ENCODE measurements at places on chromosomes 3 and 15. TPM values are rescaled to one million over a fixed set of nuclear protein-coding genes. Genes with fewer than 3 reads are reported as not detected.
A peak's percentile ranks its signal among the peaks of the same experiment; 100 is the strongest.

DNA sequence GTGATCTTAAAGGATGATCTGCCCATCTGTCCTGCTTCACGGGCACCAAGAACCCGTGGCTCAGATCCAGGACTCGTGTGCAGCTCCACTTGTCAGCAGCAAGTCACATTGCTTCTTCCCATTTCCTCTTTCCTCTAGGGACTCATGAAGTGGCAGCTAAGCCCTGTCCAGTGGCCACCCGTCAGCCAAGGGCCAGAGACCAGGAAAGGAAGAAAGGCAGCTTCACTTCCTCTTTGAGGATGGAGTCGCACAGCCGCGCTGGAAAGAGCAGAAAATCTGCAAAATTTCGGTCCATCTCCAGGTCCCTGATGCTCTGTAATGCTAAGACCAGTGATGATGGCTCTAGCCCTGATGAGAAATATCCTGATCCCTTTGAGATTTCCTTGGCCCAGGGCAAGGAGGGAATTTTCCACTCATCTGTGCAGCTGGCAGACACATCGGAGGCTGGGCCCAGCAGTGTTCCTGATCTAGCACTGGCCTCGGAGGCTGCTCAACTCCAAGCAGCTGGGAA, 28.5 kb downstream of the IL16 start:
- DNase-seq, result no peak
- H3K4me3 ChIP-seq, result no peak overlapping the region
- no peaks in the 10 kb centered on the region for H3K4me1 ChIP-seq

Gene C3orf20
- total RNA-seq, result not detected

GRCh38 chr3:105915524-105915923, 46.7 kb upstream of the CBLB start:
- no peaks in the 10 kb centered on the region for H3K4me1 ChIP-seq
- DNase-seq, result no peak
- no peaks in the 10 kb centered on the region for H3K27me3 ChIP-seq
- H3K4me3 ChIP-seq, result no peak overlapping the region
- H3K27ac ChIP-seq, result no peak overlapping the region

Gene ROBO2
- 1.5 TPM for total RNA-seq

Gene PP2D1
- not detected for total RNA-seq

DNA sequence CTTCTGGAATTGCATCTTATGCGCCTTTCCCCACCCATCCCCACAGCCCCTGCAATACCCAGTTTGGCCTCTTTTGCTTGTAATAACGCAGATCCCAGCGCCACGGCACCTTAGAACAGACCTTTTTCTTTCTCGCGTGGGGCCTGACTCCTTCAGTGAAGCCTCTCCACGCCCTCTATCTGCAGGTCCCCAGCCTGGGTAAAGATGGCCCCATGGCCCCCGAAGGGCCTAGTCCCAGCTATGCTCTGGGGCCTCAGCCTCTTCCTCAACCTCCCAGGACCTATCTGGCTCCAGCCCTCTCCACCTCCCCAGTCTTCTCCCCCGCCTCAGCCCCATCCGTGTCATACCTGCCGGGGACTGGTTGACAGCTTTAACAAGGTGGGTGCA, 594 bp downstream of the CRELD1 start:
- H3K27ac ChIP-seq, result peak overlapping the region; percentile 80
- H3K27me3 ChIP-seq, result no peaks in the 10 kb centered on the region
- peaks cover 9% of the 10 kb centered on the region for H3K4me1 ChIP-seq
- DNase-seq, result peak; percentile 24
- peak overlapping the region; percentile 77 for H3K4me3 ChIP-seq

- no peak overlapping the region for H3K4me3 ChIP-seq
- no peaks in the 10 kb centered on the region for H3K27me3 ChIP-seq
- H3K27ac ChIP-seq, result no peak overlapping the region
Measured at GRCh38 chr3:153624310-153625030, 462.4 kb downstream of the RAP2B start.

DNA sequence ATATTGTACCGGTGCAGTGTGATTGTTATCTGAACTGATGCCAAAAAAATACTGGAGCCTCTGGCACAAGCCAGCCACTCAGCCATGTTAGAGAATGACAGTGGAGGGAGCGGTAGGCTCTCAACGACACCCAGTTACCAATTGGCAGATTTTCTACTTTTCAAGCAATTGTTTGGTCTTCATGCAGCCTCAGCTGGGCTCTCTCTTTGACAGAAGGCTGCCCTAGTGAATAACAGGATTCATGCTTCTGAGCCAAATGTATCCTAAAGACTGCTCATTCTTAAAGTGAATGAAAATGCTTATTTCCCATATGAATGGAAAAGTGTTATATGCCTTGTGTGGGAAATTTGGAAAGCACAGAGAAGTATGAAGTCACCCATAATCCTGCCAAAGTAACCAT, 261.2 kb upstream of the TRIM42 start:
- no peak overlapping the region for H3K27ac ChIP-seq
- peaks cover 8% of the 10 kb centered on the region for H3K4me1 ChIP-seq
- no peak overlapping the region for H3K4me3 ChIP-seq
- no peak for DNase-seq
- H3K36me3 ChIP-seq, result no peaks in the 10 kb centered on the region
- no peaks in the 10 kb centered on the region for H3K27me3 ChIP-seq

Gene TRIM71
- total RNA-seq, result 17.2 TPM

Gene HDC
- total RNA-seq, result not detected

DNA sequence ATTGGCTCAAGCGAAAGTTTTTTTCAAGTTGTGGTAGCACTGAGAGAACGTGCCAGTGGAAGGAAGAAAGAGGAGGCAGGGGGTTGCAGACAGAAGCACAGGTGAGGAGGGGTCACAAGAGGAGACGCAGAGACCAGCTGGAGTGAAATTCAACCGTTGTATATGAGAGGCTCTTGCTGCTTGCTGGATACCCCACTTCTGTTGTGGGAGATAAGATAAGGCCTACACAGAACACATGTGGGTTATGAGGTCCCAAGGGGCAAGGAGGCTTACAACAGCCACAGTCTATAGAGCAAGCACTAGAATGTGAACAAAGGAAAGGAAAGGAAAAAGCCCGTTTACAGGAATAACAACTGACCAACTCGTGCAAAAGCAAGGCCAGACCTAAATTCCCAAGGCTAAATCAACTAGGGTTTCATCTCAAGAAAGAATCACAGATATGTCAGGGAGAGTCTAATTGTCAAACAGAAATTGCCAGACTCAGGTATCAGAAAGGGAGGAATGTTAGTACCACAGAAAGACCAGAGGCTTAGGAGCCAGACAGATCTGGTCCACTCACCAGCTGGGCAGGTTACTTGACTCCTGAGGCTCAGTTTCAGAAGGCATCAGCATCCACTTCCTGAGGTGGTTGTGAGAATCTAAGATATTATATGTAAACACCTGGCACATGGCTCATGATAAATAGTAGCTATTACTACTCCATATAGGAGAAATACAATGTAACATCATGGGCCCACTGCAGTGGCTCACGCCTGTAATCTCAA, 60.9 kb downstream of the MSL2 start:
- DNase-seq, result no peak
- no peaks in the 10 kb centered on the region for H3K36me3 ChIP-seq
- no peaks in the 10 kb centered on the region for H3K4me1 ChIP-seq
- H3K4me3 ChIP-seq, result no peak overlapping the region
- no peaks in the 10 kb centered on the region for H3K27me3 ChIP-seq
- H3K27ac ChIP-seq, result no peak overlapping the region

DNA sequence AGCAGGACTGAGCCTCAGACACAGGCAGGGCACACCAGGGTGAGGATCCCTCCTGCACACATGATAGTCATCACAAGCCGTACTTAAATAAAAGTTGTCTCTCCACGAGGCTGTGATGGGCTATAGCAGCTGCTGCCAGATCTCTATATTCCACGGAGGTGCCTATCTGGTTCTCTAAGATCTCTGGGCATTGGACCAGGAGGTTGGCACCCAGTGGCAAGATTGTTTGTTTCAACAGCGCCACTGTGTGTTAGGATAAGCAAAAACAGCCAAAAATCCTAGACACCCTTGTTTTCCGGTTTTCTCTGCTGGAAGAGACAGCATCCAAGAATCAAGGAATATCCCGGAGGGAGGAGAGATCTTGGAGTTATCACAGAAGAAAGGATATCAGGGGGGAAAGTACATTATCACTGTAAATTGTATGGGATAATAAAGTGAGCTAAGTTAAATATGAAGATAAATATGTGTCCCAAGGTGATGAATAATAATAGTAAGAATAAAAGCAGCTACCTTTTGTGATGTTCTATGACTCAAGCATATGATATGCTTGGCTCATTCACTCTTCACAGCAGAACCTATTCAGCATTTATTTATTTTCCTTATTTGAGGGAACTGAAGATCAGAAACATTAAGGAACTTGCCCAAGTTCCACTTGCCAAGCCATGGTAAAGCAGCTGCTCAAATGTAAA, 90.6 kb upstream of the AKAP13 start:
- H3K4me3 ChIP-seq, result no peak overlapping the region
- H3K27me3 ChIP-seq, result no peaks in the 10 kb centered on the region
- H3K4me1 ChIP-seq, result peaks cover 4% of the 10 kb centered on the region
- no peaks in the 10 kb centered on the region for H3K36me3 ChIP-seq
- no peak overlapping the region for H3K27ac ChIP-seq

Gene GOLGA8O
- total RNA-seq, result 1.2 TPM

DNA sequence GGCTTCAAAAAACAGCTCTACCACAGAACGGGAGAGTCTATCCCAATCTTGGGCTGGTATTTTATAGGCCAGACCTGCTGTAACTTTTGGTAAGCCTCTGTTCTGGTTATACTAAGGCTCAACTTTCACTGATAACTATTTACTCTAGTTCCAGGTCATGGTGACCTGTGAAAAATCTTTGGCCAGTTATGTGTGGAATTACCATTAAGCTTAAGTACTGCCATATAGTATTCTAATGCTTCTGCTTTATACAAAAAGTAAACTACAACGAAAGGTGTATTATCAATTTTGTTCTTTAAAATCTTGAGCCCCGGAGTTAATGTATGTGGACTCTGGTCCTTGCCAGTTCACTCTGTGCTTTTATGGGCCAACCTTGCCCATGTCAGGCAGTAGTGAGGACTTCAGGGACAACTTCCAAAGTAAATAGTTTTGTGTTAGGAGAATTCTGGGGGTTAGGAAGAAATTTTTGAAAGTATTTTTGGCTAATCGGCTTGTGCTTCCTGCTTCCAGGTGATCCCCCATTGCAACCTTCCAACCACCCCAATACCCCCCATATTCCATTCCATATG, 6.4 kb downstream of the SIAH2 start:
- peaks cover 10% of the 10 kb centered on the region for H3K4me1 ChIP-seq
- DNase-seq, result no peak
- H3K27ac ChIP-seq, result no peak overlapping the region
- H3K27me3 ChIP-seq, result no peaks in the 10 kb centered on the region
- H3K36me3 ChIP-seq, result no peaks in the 10 kb centered on the region

- no peaks in the 10 kb centered on the region for H3K27me3 ChIP-seq
- H3K36me3 ChIP-seq, result peaks cover 32% of the 10 kb centered on the region
- peaks cover 9% of the 10 kb centered on the region for H3K4me1 ChIP-seq
- DNase-seq, result no peak
- H3K4me3 ChIP-seq, result no peak overlapping the region
- H3K27ac ChIP-seq, result no peak overlapping the region
Measured at GRCh38 chr15:82532991-82533481, 7.2 kb downstream of the RPS17 start.

Gene GPR87
- total RNA-seq, result 15.5 TPM

Gene MIX23
- 46.6 TPM for total RNA-seq

- DNase-seq, result no peak
- no peak overlapping the region for H3K4me3 ChIP-seq
- peaks cover 8% of the 10 kb centered on the region for H3K36me3 ChIP-seq
- H3K27ac ChIP-seq, result no peak overlapping the region
- H3K27me3 ChIP-seq, result no peaks in the 10 kb centered on the region
Measured at GRCh38 chr3:10228248-10228950, 19.9 kb upstream of the TATDN2 start.

DNA sequence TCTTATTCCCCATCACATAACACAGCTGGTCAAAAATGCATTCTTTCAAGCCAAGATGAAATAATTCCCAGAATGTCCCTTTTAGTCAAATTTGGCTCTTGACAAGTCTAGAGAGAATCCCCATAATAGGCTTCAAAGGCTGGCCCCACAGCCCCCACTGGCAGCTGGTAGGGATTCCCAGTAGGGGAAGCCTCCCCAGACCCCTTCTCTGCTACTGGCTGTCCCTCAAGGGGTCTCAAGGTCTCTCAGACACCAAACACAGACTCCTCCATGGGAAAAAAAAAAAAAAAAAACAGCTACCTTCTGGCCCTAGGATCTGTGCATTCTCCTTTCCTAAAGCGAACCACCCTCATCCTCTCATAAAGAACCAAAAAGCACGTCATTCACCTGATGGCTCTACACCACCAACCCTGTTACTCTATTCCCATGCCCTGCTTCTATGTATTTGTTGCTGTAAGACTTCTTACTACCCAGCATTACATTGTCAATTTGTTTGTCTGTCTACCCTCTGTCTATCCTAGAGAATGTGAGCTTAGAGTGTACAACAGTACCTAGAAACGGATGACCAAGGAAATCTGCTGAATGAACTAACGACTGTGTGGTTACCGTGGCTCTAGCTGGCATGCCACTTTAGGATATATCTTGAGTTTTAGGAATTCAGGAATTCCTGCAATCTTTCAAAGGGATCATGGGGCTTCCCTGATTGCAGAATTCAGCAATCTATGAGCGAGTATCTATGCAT, 164.1 kb upstream of the NSMCE3 start:
- no peak overlapping the region for H3K27ac ChIP-seq
- no peak for DNase-seq
- H3K36me3 ChIP-seq, result no peaks in the 10 kb centered on the region
- no peaks in the 10 kb centered on the region for H3K27me3 ChIP-seq

GRCh38 chr15:65342493-65342892, 35.3 kb downstream of the IGDCC3 start:
- peaks cover 2% of the 10 kb centered on the region for H3K27me3 ChIP-seq
- H3K36me3 ChIP-seq, result no peaks in the 10 kb centered on the region
- no peak overlapping the region for H3K4me3 ChIP-seq
- DNase-seq, result no peak
- no peaks in the 10 kb centered on the region for H3K4me1 ChIP-seq

Data from astrocyte (in vitro differentiated cells and primary cell).